ENCODE measurements at places on chromosomes 2 and 18. TPM values are rescaled to one million over a fixed set of nuclear protein-coding genes. Genes with fewer than 3 reads are reported as not detected.

MROH2A gene
- not detected for total RNA-seq

UGT1A5 gene
- total RNA-seq: not detected

CFC1 gene
- total RNA-seq: not detected

LINC00305 gene
- not detected for total RNA-seq

HTR2B gene
- not detected for total RNA-seq

SLC9A4 gene
- total RNA-seq: 0.13 TPM

POTEE gene
- total RNA-seq: 0.53 TPM

PAX3 gene
- total RNA-seq: not detected

UGT1A6 gene
- total RNA-seq: not detected

FAM237A gene
- total RNA-seq: not detected

CCDC148 gene
- total RNA-seq: not detected

AQP4 gene
- 0.35 TPM for total RNA-seq

LYPD1 gene
- total RNA-seq: not detected

TWSG1 gene
- total RNA-seq: 6.2 TPM

ACTR3 gene
- total RNA-seq: 228 TPM

FKBP1B gene
- total RNA-seq: 1.2 TPM

SPHKAP gene
- not detected for total RNA-seq

ING5 gene
- total RNA-seq: 77.4 TPM

CNGA3 gene
- total RNA-seq: not detected

FAP gene
- not detected for total RNA-seq

LAMA3 gene
- not detected for total RNA-seq

BOLL gene
- not detected for total RNA-seq

GATA6 gene
- 0.13 TPM for total RNA-seq

ABCG8 gene
- total RNA-seq: not detected

RPRM gene
- total RNA-seq: not detected

CABYR gene
- total RNA-seq: 1.1 TPM

SLC14A1 gene
- total RNA-seq: 9.1 TPM

MDH1B gene
- 0.35 TPM for total RNA-seq

PLEK gene
- total RNA-seq: 13.6 TPM

EPC2 gene
- 58.4 TPM for total RNA-seq

KCNG2 gene
- total RNA-seq: not detected

CAPN13 gene
- not detected for total RNA-seq

Measured in T-cell (primary cell).